ENCODE measurements at places on chromosomes 4 and X. TPM values are rescaled to one million over a fixed set of nuclear protein-coding genes. Genes with fewer than 3 reads are reported as not detected.

- no peaks in the 10 kb centered on the region for H3K27me3 ChIP-seq
- peaks cover 3% of the 10 kb centered on the region for H3K4me1 ChIP-seq
- no peak for DNase-seq
- H3K4me3 ChIP-seq, result no peak overlapping the region
These were observed 94.1 kb downstream of the ATRX start for GRCh38 chrX:77691916-77692315.

- DNase-seq, result no peak
- H3K4me3 ChIP-seq, result no peak overlapping the region
- no peaks in the 10 kb centered on the region for H3K27me3 ChIP-seq
- no peak overlapping the region for H3K27ac ChIP-seq
- H3K36me3 ChIP-seq, result no peaks in the 10 kb centered on the region
These were observed 555.5 kb upstream of the MAGEB2 start for GRCh38 chrX:29659911-29660310.

- no peaks in the 10 kb centered on the region for H3K36me3 ChIP-seq
- no peaks in the 10 kb centered on the region for H3K4me1 ChIP-seq
These were observed 471.0 kb downstream of the BCOR start for GRCh38 chrX:39626749-39627148.

DNA sequence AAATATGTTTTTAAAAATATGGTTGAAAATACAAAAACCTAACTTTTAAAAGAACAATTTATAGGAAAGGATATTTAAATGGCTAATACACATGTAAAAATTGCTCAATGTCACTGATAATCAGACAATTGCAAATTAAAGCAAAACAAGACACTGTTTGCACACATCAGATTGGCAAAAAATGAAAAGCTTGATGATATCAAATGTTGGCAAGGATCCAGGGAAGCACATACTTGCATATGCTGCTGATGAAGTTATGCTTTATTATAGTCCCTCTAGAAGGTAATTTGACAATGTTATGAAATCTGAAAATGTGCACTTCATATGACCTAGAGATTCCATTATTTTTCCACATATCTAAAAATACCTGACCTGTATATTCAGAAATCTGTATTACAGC, 45.7 kb upstream of the EPGN start:
- H3K27ac ChIP-seq, result no peak overlapping the region
- peaks cover 4% of the 10 kb centered on the region for H3K4me1 ChIP-seq

DNA sequence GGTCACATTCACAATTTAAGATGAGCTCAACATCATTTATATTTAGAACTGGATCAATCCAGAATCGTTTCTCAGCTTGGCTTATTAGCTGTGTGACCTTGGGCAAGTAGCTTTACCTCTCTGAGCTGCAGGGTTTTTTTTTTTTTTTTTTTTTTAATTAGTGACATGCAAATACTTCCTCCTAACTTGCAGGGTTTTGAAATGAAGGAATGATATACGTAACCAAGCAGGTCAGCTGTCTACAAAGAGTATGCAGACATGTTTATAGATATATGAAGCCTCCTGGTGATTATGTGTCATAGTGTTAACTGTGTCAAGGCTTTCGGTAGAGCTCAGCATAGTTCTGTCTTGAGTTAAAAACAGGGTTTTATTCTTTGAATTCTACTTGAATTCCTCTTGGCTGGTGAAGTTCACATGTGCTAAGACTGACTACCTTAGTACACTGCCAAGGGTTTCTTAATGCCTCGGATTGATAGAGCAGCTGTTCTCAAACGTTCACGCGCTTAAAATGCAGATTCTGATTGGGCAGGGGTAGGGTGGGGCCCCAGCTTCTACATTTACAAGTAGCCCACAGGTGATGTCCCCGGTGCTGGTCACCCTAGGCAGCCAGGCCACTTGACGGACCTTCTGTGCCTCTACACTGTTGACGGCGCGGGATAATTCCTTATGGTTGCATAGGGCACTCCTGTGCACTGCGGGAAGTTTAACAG, 654 bp upstream of the STS start:
- H3K4me3 ChIP-seq, result peak overlapping the region; percentile 82
- peaks cover 9% of the 10 kb centered on the region for H3K4me1 ChIP-seq
- no peaks in the 10 kb centered on the region for H3K27me3 ChIP-seq
- DNase-seq, result no peak
- peaks cover 2% of the 10 kb centered on the region for H3K36me3 ChIP-seq

DNA sequence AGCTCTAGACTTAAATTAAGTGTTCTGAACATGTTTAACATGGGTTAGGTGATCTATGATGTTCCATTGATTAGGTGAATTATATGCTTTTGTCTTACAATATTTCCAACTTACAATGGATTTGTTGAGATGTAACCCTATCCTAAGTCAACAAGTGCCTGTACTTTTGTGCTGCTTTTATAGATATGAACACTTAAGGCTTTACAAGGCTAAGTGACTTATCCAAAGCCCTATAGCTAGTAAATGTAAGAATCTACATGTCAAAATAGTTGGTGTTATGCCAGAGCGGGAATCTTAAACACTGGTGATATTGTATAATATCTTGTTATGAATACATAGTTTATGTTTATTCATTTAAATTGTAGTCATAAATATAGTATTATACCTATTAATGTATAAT, 1629.1 kb upstream of the IGFBP7 start:
- peaks cover 3% of the 10 kb centered on the region for H3K27me3 ChIP-seq
- no peak for DNase-seq

DNA sequence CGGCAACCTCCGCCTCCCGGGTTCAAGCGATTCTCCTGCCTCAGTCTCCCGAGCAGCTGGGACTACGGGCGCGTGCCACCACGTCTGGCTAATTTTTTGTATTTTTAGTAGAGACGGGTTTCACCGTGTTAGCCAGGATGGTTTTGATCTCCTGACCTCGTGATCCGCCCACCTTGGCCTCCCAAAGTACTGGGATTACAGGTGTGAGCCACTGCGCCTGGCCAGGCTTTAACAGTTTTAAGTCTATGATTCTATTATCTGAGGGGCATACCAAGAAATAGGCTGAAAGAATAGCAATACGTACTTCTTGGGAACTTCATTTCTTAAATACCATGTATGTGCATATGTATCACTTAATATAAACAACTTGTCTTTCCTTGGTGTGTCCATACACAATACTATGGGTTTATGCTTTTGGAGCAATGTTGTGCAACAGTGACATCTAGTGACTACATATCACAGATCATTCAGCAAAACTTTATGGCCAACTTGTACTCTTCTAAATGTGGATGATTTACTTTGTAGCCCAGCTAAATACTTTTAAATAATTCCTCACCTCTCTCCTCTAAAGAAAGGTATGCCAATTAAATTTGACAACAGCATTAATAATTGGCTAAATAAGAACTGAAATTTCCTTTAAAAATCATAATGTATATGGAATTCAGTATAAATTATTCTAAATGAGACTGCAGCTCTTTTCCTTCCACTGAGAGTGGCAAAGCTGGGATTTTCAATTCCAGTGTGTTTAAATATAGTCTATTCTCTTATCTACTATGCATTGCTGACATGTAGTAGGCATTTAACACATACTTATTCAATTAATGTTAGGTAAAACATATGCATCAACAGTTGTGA, 10.4 kb downstream of the SLC9B1 start:
- H3K4me1 ChIP-seq, result no peaks in the 10 kb centered on the region
- H3K4me3 ChIP-seq, result no peak overlapping the region
- peaks cover 33% of the 10 kb centered on the region for H3K27me3 ChIP-seq
- H3K27ac ChIP-seq, result no peak overlapping the region

- DNase-seq, result no peak
- peak within 1 kb of the TSS; percentile 76 for H3K27ac ChIP-seq
- peaks cover 63% of the 10 kb centered on the region for H3K27me3 ChIP-seq
These were observed at the start of gene ZFYVE28 for GRCh38 chr4:2417765-2418649. ZFYVE28 (minus strand) TSS chr4:2418645; CDS start chr4:2418323, 322 bp downstream.

DNA sequence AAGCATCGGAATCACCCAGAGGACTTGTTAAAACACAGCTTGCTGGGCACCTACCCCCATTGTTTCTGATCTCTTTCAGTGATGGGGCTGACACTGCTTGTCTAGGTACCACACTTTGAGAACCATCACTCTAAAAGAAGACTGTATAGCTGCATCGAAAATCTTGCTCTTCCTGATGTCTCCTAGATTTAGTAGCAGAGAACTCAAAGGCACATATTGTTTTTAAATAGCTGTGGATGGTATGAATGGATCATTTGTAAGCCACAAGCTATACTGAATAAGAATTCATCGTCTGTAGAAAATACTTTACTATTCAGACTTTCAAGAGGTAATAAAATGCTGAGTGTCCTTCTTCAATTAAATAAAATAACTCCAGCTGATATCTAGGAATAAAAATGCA, 405.4 kb downstream of the ANKRD50 start:
- H3K27ac ChIP-seq, result no peak overlapping the region
- no peaks in the 10 kb centered on the region for H3K27me3 ChIP-seq
- H3K4me1 ChIP-seq, result peaks cover 23% of the 10 kb centered on the region
- H3K4me3 ChIP-seq, result no peak overlapping the region
- no peak for DNase-seq

Gene MAGEA2
- not detected for total RNA-seq

Gene SORBS2
- 33.2 TPM for total RNA-seq

Gene TLR10
- total RNA-seq, result not detected

Gene RXFP1
- not detected for total RNA-seq

Gene SMPX
- not detected for total RNA-seq

Gene XAGE1A
- not detected for total RNA-seq
